Activated T-cell treated with anti-CD3 and anti-CD28 coated beads, Interleukin-2, amount 50 U/mL, for 72 hours (primary cell): ENCODE measurements at places on chromosomes 3 and 15. TPM values are rescaled to one million over a fixed set of nuclear protein-coding genes. Genes with fewer than 3 reads are reported as not detected.

Gene ZBBX
- total RNA-seq = not detected

Gene TMEM40
- total RNA-seq = not detected

GRCh38 chr15:29099131-29099880, 170.3 kb downstream of the NSMCE3 start:
- DNase-seq = no peak

- DNase-seq = no peak
These were observed 47.9 kb downstream of the TGFBR2 start for GRCh38 chr3:30654269-30654668.

Gene SH2D7
- total RNA-seq = not detected

DNA sequence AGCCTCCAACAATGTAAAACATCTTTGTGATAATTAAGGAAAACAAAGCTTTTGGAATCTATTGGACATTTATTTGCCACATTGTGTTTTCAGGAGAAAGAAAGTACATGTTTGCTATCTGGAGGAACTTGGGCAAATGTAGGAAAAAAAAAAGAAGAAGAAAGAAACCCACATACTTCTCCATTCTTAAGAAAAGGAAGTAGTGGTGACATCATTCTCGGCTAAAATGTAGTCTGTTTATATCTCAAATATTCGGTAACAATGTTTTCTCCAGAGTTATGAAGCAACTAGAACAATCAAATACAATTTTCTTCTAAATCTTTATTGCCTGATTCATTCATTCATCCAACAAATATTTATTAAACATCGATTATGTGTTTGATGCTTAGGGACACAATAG, 2.3 kb upstream of the TGFBR2 start:
- no peak for DNase-seq

DNA sequence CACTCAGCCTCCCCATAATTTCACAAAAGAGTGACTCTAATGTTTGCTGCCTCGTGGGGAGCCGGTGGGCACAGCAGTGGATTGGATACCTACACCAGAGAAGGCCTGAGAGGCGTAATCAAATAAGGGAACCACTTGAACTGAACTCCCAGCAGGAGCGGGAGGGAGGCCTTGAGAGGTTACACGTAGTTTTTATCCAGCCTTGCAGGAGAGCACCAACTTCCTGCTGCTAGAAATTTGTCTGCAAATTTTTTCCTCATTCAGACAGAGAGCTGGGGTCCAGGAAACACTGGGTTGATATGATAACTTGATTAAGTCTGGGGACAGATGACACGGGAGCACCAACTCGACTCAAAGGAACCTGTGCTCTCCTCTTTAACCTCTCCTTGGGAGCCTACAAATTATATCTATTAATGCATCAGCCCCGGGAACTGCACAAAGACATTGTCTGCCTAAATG, 69.8 kb downstream of the HES1 start:
- DNase-seq = peak; percentile 3

Gene MYH15
- total RNA-seq = 1.3 TPM

DNA sequence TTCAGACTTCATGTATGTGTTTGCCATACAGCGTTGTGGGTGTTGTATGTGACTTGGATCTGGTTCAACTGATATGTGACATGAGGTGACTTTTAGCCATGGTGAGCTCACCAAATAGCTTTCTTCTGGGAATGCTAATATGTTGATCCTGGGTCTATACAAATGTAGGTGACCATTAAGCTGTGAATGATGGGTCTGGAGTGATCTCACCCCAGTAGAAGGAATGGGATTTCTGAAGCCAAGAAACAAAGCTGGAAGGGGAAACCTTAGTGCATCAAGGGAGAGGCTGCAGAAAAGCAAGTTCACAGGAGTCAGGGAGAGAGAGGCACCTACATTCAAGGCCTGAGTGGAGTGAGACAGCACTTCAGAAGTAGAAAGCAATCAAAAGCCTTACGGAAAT, 421.0 kb upstream of the THRB start:
- DNase-seq = no peak

- DNase-seq = no peak
These were observed 232.1 kb downstream of the IGSF11 start for GRCh38 chr3:118802325-118803095.

Gene PFKFB4
- total RNA-seq = 8.5 TPM

GRCh38 chr3:72223116-72223515, 438.2 kb upstream of the PROK2 start:
- no peak for DNase-seq

Gene FOXB1
- total RNA-seq = 2.7 TPM
